ENCODE measurements at places on chromosomes 7 and 10.

DNA sequence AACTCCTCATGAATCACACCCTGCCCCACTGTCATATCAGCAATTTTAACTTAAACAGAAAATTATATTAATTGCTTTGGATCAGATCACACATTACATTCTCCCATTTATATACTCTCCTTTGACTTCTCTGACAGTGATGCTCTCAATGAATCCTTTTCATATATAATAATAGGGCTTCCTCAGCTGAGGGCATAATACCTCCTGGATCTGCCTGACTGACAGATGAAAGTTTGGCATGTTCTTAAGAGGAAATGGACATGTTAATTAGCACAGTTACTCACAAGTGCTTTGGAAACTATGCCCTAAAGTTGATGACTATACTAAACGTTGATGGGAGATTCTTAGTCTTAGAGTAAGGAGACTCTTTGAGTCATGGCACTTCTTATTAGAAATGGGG lies 478.2 kb upstream of the LRRN3 start:
- no peak for DNase-seq

GRCh38 chr7:148304456-148304855 lies 286.1 kb upstream of the C7orf33 start:
- no peak for DNase-seq

DNA sequence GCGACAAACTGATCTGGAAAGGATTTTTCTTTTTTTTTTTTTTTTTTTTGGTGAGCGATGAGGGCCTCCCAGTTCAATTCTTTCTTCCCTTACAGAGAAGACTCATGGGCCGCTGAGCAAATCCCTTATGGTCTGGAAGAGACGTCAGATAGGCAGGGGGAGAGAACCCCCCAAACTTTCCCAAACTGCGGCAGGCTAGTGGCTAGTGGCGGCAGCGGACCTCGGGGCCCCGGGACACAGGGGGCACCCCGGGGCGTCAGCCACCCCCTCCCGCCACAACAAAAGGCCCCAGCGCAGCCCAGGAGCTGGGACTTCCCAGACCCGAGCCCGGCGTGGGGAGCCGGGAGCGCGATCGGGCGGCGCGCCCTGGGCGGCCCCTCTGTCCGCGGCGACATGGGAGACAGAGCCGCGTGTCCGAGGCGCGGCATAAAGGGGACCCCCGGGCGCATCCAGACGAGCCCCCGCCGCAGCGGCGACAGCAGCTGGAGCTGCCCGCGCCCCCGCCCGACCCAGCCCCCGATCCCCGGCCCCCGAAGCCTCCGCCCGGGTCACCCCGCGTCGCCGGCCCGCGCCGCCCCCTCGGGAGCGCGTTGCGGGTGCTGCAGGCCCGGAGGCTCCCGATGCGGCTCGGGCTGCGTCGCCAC lies 755 bp downstream of the FAM171A1 start:
- no peak for DNase-seq

GRCh38 chr7:20089431-20089830 lies 127.8 kb downstream of the MACC1 start:
- DNase-seq, result no peak

- DNase-seq, result no peak
Observed at GRCh38 chr10:108561649-108562048, 1361.7 kb downstream of the XPNPEP1 start.

Data from SK-N-MC (cell line).